ENCODE measurements at places on chromosomes 4 and X. TPM values are rescaled to one million over a fixed set of nuclear protein-coding genes. Genes with fewer than 3 reads are reported as not detected.

DNA sequence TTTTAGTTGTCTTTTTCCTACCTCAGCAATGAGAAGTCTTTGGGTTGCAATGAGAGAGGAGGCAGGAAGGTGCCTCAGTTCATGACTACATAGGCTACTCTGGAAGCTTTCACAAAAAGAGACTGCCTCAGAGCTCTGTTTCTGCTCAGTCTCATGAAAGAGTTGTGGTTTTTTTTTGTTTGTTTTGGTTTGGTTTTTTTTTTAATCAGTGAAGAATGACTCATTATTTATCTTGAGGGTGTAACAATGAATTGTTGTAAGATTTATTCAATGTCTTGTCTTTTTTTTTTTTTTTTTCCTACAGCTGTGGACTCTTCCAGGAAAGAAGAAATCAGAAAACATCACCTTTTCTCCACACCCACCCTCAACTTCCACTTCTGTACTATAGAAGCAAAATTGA, 67.5 kb upstream of the CXCL13 start:
- no peak for DNase-seq
- no peak overlapping the region for H3K4me3 ChIP-seq
- no peaks in the 10 kb centered on the region for H3K36me3 ChIP-seq
- H3K4me1 ChIP-seq: peaks cover 28% of the 10 kb centered on the region

GRCh38 chr4:88779431-88779830, 81.8 kb upstream of the NAP1L5 start:
- H3K27me3 ChIP-seq: no peaks in the 10 kb centered on the region
- no peak for DNase-seq
- H3K4me3 ChIP-seq: no peak overlapping the region
- H3K4me1 ChIP-seq: no peaks in the 10 kb centered on the region
- peaks cover 6% of the 10 kb centered on the region for H3K36me3 ChIP-seq
- no peak overlapping the region for H3K27ac ChIP-seq

DNA sequence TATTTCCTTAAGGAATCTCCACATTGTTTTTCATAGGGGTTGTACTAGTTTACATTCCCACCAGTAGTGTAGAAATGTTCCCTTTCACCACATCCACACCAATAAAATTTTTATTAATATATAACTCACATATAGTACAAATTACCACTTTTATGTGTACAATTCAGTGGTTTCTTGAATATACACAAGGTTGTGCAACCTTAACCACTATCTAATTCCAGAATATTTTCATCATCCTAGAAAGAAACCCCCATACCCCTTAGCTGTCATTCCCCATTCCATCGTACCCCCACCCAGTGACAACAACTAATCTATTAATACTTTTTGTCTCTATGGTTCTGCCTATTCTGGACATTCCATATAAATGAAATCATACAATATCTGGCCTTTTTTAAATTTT, 108.3 kb upstream of the USP9X start:
- no peaks in the 10 kb centered on the region for H3K36me3 ChIP-seq
- H3K27me3 ChIP-seq: peaks cover 2% of the 10 kb centered on the region
- no peak overlapping the region for H3K4me3 ChIP-seq
- H3K27ac ChIP-seq: no peak overlapping the region
- peaks cover 5% of the 10 kb centered on the region for H3K4me1 ChIP-seq

DNA sequence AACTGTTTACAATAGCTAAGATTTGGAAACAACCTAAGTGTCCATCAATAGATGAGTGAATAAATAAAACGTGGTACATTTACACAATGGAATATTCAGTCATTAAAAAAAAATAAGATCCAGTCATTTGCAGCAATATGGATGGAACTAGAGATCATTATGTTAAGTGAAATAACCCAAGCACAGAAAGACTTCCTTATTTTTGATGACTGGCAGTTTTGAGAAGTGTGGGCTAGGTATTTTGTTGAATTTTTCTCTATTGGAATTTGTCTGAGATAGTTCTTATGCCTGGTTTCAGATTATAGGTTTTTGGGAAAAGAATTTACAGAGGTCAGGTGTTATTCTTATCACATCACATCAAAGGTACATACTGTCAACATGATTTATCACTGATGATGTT, 293.8 kb upstream of the ARSJ start:
- H3K27ac ChIP-seq: no peak overlapping the region
- no peaks in the 10 kb centered on the region for H3K36me3 ChIP-seq
- no peaks in the 10 kb centered on the region for H3K4me1 ChIP-seq
- no peak overlapping the region for H3K4me3 ChIP-seq

DNA sequence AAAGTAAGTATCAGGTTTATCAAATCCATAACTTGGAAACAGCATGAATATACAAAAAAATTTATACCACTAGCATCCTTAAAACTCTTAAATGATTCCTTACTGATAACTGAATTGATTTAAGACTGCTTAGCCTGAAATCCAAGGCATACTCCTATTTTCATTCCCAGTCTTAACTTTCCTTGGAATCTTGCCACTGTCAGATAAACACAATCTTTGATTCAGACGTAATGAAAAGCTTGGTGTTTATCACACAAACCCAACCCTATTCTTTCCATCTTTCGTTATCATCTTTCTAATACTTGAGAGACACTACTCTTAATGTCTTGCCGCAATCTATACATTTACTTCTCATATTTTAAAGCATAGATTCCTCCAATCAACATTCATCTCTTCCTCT, 19.1 kb downstream of the C4orf17 start:
- DNase-seq: no peak
- H3K4me1 ChIP-seq: no peaks in the 10 kb centered on the region
- no peak overlapping the region for H3K4me3 ChIP-seq
- H3K27ac ChIP-seq: no peak overlapping the region

DNA sequence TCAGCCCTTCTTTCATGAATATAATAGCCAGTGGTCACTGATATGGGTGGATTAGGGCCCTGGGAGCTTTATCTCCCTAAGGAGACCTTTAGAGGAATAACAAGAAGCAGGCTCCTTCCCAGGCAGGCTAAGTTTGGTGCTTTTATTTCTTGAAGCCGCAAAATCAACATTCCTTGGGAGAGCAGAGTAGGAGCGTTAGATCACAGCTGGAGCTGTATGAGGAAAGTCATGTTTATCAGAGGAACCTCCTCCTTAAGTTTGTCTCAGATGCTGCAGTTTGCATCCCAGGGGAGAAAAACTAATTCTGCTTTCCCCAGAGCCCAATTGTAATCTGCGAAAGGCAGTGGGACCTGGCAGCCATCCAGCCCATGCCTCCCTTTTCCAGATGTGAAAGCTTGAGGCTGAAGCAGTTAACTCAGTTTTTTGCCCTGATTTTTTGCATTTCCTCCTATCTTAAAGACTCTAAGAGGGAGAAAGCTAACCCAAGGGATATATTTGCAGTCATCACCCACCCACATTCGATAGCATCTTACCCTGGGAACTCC, 186.0 kb upstream of the FRMPD4 start:
- no peaks in the 10 kb centered on the region for H3K4me1 ChIP-seq
- no peaks in the 10 kb centered on the region for H3K36me3 ChIP-seq
- DNase-seq: no peak
- H3K27me3 ChIP-seq: no peaks in the 10 kb centered on the region
- H3K27ac ChIP-seq: no peak overlapping the region
- no peak overlapping the region for H3K4me3 ChIP-seq

DNA sequence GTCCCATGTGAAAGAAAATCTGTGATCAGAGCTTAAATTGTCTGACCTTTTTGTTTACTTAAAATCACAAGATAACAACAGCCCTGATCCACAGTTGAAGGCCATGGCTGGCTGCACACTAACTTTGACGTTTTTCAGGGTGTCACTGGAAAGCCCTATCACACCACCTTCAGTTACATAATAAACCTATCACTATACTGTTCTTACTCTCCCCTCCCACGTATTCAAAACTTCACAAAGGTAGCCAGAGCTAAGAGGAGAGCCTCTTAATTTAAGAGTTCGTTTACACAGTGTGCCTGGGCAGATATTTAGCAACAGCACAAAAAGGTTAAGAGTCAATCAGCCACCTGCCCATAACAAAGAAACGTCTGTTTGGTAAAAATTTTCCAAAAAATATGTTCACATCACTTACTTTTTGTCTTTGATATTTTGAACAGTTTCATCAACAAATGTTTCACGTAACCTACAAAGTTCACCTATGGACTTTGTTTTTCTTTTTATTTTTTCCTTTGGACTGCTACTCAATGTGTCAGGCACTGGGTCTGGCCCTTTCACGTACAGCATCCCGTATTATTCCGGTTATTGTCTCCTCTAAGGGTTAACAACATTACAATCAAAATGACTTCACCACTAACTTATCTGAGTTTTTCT, 25.0 kb downstream of the RFC1 start:
- H3K36me3 ChIP-seq: peaks cover 52% of the 10 kb centered on the region
- H3K27me3 ChIP-seq: no peaks in the 10 kb centered on the region
- H3K4me1 ChIP-seq: peaks cover 13% of the 10 kb centered on the region
- DNase-seq: no peak
- no peak overlapping the region for H3K27ac ChIP-seq

DNA sequence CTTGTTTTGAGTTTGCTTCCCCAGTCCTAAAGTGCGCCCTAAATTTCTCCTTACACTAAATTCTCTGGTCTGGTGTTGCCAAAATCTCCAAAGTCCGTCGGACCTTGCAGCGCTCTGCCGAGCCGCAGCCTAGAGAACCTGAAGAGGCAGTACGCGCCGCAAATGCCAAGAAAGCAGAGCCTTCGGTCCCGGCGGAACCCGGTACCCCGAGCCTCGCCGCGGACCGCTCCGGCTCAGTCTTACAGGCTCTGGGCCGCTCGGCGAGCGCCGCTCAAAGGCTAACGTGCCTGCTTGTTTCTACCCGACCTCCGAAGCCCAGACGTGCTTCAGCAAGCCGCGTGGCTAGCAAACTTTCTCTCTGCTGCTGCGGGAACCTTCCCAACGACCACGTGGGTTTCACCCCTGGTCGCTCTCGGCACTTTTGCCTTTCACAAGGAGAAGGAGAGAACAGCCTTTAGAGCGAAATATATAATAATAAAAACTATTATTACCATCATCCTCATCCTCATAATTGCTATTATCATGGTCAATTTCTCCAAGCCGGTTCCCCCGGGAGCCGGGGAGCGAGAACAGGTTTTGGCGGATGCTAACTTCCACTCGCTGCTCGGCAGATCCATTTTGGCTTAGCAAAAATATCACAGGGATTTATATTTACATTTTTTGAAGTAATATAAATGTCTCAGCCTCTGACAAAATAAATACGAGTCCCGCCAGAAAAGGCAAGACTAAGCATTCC, 2.2 kb upstream of the HTR2C start:
- H3K4me3 ChIP-seq: no peak overlapping the region
- H3K27me3 ChIP-seq: peaks cover 19% of the 10 kb centered on the region
- no peak for DNase-seq
- no peaks in the 10 kb centered on the region for H3K4me1 ChIP-seq
- H3K27ac ChIP-seq: no peak overlapping the region

- H3K4me1 ChIP-seq: no peaks in the 10 kb centered on the region
- H3K4me3 ChIP-seq: no peak overlapping the region
- no peak for DNase-seq
- H3K36me3 ChIP-seq: no peaks in the 10 kb centered on the region
- H3K27ac ChIP-seq: no peak overlapping the region
- H3K27me3 ChIP-seq: no peaks in the 10 kb centered on the region
These were observed 80.2 kb downstream of the MTNR1A start for GRCh38 chr4:186475202-186475601.

Gene DCAF4L1
- 0.18 TPM for total RNA-seq

Gene SMIM31
- total RNA-seq: not detected

Gene XAGE1A
- not detected for total RNA-seq

Gene ASMT
- total RNA-seq: not detected

Gene SPACA5B
- total RNA-seq: not detected
